Activated T-helper 1 cell treated with anti-CD3 and anti-CD28 coated beads, Interleukin-12 subunit alpha, Interleukin-12 subunit beta, Interleukin-2, Interleukin-4 antibody, amounts not matched to agents 30 ng/mL and 10 ng/mL and 1 ng/mL, durations not matched to agents 14 hours and 24 hours and 36 hours (primary cell): ENCODE measurements at places on chromosomes 16 and 17. TPM values are rescaled to one million over a fixed set of nuclear protein-coding genes. Genes with fewer than 3 reads are reported as not detected.

DNA sequence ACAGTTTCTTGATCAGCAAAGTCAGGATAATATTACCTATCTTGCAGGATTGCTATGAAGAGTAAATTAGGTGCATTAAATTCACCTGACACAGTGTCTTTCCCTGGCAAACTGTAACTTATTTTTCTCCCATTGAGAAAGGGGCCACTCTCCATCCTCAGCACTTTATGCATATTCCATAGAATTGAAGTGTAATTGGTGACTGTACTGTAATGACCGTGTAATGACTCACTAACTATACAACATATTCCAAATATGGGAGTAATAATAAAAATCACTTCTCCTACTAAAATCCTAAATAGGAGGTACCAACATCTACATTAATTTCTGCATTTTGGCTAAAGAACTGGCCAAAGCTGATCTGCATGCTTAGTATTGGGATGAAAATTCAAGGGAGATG is 141.9 kb upstream of the NOG start:
- no peaks in the 10 kb centered on the region for H3K36me3 ChIP-seq
- H3K27ac ChIP-seq, result no peak overlapping the region
- no peak overlapping the region for H3K4me3 ChIP-seq
- DNase-seq, result no peak

GRCh38 chr17:78365561-78366108 is 5.8 kb upstream of the SOCS3 start:
- no peak for DNase-seq
- no peak overlapping the region for H3K27ac ChIP-seq
- H3K4me3 ChIP-seq, result no peak overlapping the region

Gene OTOP2
- not detected in 2 replicates for total RNA-seq

GRCh38 chr17:77853191-77853977 is 105.1 kb upstream of the TNRC6C start:
- no peak overlapping the region for H3K4me3 ChIP-seq
- H3K27me3 ChIP-seq, result no peaks in the 10 kb centered on the region
- no peak for DNase-seq
- no peak overlapping the region for H3K27ac ChIP-seq

DNA sequence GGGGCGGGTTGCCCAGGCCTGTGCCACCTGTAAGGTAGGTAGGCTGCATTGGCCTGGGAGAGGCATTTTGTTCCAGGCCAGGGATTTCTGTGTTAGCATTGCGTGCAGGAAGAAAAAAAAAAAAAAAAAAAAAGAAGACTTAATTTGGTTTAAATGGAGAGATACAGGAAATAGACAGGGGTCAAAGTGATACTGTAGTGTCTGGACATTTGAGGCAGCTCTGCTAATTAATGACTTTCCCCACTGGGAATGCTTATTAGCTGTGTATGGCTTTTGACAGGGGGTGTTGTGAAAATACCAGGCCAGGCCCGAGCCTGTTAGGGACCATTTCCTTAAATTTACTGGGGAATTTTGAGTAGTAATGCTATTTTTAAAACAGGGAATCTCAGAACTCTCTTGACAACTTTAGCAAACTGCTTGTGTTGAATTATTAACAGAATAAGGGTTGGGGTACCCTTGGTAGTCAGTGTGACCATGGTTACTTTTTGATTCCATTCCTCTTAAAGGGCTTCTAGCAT is 1.0 kb downstream of the MAP2K4 start:
- H3K27me3 ChIP-seq, result peaks cover 18% of the 10 kb centered on the region
- no peak for DNase-seq
- H3K27ac ChIP-seq, result peak overlapping the region; percentile 52
- H3K4me3 ChIP-seq, result peak overlapping the region; percentile 77
- H3K4me1 ChIP-seq, result peaks cover 44% of the 10 kb centered on the region

Gene PIK3R6
- total RNA-seq, result 2.0 and 2.1 TPM in 2 replicates

Gene TAC4
- total RNA-seq, result not detected in 2 replicates

Gene TP53TG3C
- not detected in 2 replicates for total RNA-seq

Gene GH1
- not detected in 2 replicates for total RNA-seq

GRCh38 chr17:40515491-40516041 is 14.1 kb upstream of the TNS4 start:
- peaks cover 13% of the 10 kb centered on the region for H3K36me3 ChIP-seq
- peak overlapping the region; percentile 84 for H3K4me3 ChIP-seq
- peak overlapping the region; percentile 97 for H3K27ac ChIP-seq
- no peaks in the 10 kb centered on the region for H3K27me3 ChIP-seq

Gene KCNJ12
- not detected in 2 replicates for total RNA-seq
